Tongue (tissue), 3 donors: ENCODE measurements at places on chromosomes 3 and 15. TPM values are rescaled to one million over a fixed set of nuclear protein-coding genes. Genes with fewer than 3 reads are reported as not detected.

DNA sequence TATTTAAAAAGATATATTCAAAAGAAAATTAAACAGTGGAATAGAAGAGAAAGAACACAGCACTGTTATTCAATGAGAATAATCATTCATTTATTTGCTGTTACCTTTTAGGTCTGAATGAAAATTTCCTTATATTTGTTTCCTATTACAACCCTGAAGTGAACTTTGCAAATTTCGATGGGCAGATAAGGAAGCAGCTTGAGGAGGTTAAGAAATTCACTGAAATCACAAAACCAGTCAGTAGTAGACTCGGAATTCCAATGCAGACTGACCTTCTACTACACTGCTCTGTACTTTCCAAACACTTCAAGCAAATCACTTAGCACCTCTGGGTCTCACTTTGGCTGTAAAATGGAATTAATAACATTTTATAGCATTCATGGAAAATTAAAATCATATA lies 172.0 kb upstream of the TP63 start:
- no peak for DNase-seq

DNA sequence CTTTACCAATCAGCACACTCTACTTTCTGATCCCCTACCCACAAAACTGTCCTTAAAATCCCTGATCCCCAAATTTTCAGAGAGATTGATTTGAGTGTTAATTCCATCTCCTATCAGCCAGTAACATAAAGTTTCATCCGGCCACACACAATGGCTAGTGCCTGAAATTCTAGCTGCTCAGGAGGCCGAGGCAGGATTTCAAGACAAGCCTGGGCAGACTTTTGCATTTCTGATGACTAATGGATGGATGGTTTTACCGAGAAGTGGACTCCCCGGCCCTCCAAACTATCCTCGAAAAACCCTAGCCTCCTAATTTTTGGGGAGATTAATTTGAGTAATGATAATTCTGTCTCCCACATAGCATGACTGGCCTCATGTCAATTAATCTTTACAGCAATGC lies 269.8 kb upstream of the POU1F1 start:
- no peak for DNase-seq

DNA sequence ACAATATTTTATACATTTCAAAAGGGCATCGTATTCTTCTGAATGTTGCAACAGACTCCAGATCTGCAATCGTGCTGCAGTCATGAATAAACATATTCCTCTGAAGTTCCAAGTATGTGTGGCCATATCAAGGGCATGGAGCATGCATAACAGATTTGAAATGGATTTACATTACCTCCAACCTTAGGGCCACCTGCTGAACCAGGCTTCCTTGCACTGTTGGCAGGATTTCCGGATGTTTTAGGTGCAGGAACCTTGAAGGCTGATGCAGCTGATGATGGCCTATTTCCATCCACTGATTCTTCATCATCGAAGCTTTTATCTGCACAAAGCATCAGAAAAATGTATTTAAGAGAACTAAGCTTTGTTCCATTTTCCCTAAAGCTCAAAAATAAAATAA lies 73.5 kb downstream of the CLASP2 start:
- no peak for DNase-seq

- DNase-seq, result no peak
Observed at GRCh38 chr15:42349186-42349585, 10.1 kb upstream of the CAPN3 start.

- peak; percentile 91 for DNase-seq
Observed at GRCh38 chr15:74950078-74950908, 6.3 kb downstream of the RPP25 start.

DNA sequence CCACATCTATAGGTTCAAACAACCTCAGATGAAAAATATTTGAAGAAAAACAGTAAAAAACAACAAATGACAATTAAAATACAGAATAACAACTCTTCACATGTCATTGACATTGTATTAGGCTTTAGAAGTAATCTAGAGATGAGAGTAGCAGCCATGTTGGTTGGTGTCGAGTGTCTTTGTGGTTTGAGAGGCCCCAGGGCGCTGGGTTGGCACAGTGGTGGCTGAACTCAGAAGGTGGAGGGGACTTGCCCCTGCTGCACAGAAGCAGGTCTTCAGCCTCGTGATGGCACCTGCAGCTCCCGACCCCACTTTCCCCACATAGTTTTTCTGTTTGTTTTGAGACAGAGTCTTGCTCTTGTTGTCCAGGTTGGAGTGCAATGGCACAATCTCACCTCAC lies 187.2 kb downstream of the OSBPL10 start:
- no peak for DNase-seq

GRCh38 chr15:71278989-71279756 lies 163.9 kb downstream of the THSD4 start:
- DNase-seq, result peak; percentile 85

DNA sequence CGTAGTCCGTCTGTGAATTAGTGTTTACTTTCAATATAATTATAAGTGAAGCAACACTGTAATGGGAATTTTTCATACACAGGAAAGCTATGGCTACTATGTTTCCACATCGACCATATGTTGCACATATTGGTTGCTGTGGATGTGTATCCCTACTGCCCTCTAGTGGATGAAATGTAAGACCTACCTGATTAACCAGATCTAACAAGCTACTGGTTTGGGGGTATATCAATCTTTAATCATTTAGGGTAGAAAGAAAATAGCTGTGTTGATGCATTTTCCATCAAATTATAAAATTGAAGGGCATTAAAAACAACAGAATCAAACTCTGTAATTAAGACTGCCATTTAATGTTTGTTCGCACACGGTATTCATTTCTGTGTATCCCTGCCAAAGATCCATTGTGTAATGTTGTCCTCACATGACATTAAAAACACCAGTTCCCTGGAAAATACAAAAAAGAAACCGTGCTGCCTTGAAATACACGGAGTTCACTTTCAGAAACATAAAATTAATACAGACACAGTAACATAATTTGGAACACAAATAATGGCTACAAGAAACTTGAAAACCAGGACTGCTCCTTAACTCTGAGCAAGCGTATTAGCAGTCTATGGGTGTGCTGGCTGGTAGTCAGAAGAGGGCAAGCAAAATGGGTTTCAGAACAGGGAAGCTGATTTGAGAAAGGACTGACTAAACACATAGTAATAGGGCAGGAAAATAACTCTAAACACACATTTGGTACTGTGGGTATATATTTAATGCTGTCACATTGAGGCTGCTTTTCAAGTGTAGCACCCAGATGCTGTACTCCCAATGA lies 125.1 kb downstream of the TIGIT start:
- peak; percentile 82 for DNase-seq

- no peak for DNase-seq
Observed at GRCh38 chr3:177058648-177059047, 138.6 kb downstream of the TBL1XR1 start.

GRCh38 chr3:73350996-73351395 lies 273.7 kb downstream of the PDZRN3 start:
- DNase-seq, result no peak

GRCh38 chr3:105867712-105868430 lies 941 bp downstream of the CBLB start:
- peak; percentile 43 for DNase-seq

GRCh38 chr3:122255757-122256439 lies 69.2 kb upstream of the CSTA start:
- DNase-seq, result no peak

GRCh38 chr3:5055357-5056110 lies 66.6 kb upstream of the ARL8B start:
- no peak for DNase-seq

DNA sequence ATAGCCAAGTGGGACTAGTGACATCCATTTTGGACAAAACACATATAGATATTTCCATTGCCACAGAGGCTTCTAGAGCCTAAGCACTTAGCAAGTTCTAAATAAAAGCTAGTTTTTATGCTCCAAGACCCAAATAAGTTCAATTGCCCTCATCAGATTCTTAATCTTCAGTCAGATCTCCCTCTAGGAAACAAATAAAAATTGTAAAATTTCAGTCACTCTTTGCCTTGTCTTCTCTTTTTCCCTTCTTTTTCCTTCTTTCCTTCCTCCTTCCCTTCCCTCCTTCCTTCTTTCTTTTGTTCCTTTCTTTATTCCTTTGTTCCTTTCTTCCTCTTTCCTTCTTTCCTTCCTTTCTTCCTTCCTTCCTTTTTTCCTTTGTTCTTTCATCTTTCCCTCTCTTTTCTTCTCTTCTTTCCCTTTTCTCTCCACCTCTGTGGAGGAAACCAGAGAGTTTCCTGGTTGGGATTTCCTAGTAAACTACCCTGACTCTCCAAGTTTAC lies 68.8 kb upstream of the GADL1 start:
- DNase-seq, result no peak

DNA sequence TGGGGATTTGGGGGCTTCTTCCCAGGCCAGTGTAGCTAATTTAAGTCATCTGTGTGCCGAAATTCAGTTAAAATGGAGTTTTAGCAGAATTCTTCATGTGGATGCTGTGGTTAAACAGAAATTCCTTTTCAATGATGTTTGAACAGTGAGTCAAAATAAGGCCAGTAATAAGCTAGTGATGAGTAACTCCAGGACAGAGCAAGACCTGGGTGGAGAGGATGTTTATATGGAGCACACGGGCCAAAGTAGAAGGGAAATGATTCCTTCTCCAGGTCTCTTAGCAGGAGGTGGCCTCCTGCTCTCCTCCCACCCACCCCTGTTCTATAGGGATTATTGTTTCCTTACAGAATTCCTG lies 31.9 kb upstream of the UACA start:
- peak; percentile 20 for DNase-seq

GRCh38 chr3:154956815-154957214 lies 123.3 kb upstream of the MME start:
- DNase-seq, result no peak

GRCh38 chr15:85649372-85649771 lies 145.4 kb downstream of the KLHL25 start:
- no peak for DNase-seq

- no peak for DNase-seq
Observed at GRCh38 chr3:130854208-130854864, 39.5 kb upstream of the ATP2C1 start.

DNA sequence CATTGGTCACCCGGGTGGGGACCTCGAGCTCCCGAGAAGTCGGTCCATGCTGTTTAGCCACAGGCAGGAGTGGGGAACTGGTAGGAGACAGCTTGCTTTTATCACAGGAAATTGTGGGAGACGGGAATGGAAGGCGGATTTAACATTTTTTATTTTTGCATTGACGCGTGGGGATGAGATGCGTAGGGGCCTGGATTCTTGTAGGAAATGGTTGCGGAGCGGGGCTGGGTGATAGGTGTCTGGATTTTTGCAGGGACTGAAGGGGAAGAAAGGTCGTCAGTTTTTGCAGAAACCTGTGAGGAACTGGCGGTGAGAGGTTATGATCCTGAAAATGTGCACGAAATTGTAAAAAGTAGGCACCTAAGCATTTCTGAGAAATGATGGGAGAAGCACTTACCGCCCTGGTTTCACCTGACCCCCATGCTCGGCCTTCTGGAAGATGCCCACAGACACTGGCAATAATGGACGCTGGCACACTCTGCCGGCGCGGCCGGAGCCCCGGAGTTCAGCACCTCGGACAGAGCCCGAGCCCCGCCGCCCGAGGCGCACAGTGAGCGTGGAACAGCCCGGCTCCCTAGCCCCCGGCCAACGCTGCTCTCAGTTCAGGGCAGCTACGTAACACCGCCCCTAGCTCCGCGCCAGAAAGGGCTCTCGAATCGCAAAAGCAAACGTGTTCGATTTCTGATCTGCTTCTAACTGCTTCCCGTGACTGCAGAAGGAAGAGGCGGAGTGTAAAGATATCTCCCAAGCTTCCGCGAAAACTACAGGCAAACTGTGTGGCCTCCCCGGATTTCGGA lies 928 bp downstream of the ANKRD34C start:
- peak; percentile 77 for DNase-seq

GRCh38 chr15:81098861-81099651 lies 35.0 kb upstream of the CFAP161 start:
- no peak for DNase-seq

DNA sequence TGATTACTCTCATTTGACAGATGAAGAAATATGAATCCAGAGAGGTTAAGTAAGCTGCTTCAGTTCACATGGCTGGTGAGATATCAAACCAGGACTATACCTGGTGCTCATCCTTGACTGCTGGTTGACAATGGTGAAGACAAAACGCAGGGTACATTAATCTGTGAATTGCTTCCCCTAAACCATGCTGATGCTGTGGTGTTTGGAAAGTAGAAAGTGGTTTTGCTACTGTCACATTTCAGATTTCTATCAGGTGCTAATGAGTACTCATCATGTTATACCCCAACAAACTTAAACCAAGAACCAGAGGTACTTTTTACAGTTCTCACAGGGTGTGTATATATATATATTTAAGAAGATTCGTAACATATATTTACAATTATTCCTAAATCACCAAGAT lies 85.0 kb upstream of the PRTG start:
- DNase-seq, result no peak

- DNase-seq, result no peak
Observed at GRCh38 chr15:81029414-81030300, 28.9 kb downstream of the TLNRD1 start.

DNA sequence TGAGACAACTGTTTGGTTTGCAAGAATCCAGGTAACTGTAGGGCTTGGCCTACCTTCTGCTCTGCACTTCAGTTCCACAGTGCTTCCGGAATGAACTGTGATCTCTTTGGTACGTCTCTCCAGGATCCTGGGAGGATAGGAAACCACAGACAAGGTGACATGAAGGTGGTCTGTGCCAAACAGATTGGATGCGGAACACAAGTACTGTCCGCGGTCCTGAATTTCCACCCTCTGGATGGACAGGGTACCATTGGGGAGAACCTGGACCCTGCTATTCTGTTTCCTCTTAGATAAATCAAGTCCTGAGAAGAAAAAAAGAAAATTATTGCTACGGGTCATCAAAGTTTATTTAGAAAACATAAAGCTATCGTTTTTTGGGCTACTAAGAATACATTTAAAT lies 17.3 kb downstream of the IGSF10 start:
- peak; percentile 40 for DNase-seq

DNA sequence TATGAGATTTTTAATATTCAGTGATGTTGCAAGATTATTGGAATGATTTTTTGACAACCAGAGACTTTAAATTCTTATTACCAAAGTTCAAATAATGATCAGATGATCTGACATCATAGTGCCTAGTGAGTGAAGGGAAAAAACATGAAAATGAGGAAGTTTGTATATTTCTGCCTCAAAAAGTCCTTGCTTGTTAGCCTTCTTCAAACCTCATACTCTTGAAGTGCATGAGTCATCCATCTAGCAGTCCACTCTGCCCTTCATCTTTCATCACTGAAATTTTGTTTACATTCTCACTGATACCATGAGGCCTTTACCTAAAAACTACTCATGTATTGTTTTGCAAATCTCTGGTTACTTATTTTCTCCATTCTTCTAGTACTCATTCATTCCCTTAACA lies 23.9 kb upstream of the OR5H6 start:
- no peak for DNase-seq

GRCh38 chr15:65641768-65642475 lies 20.2 kb downstream of the SLC24A1 start:
- DNase-seq, result peak; percentile 16

Gene SPESP1
- total RNA-seq, result 1.8 TPM

Gene ZCWPW2
- total RNA-seq, result 1.0 TPM

Gene IRAK2
- 6.3 TPM for total RNA-seq

Gene MTFMT
- total RNA-seq, result 20.8 TPM

Gene CNTN4
- 34.3 TPM for total RNA-seq

Gene ANKRD34C
- 0.21 TPM for total RNA-seq

Gene KCNH8
- total RNA-seq, result 0.21 TPM

Gene AP3B2
- 1.3 TPM for total RNA-seq

Gene SEMA3B
- 45.2 TPM for total RNA-seq

Gene ALDH1A2
- 1.6 TPM for total RNA-seq

Gene MOBP
- not detected for total RNA-seq

Gene AKAP13
- total RNA-seq, result 192 TPM

Gene PTPRG
- 78.2 TPM for total RNA-seq

Gene GREM1
- total RNA-seq, result 1.6 TPM

Gene DAPK2
- total RNA-seq, result 14.6 TPM

Gene ATP13A5
- 0.31 TPM for total RNA-seq

Gene TMEM158
- 2.4 TPM for total RNA-seq

Gene TMEM40
- total RNA-seq, result 7.6 TPM

Gene FMN1
- total RNA-seq, result 5.3 TPM
